ENCODE measurements at places on chromosomes 6 and 20.

GRCh38 chr20:45049438-45049837 is 51.5 kb downstream of the KCNS1 start:
- DNase-seq = no peak

GRCh38 chr20:32580970-32581838 is 3.9 kb downstream of the NOL4L start:
- no peak for DNase-seq

GRCh38 chr6:150099546-150099945 is 30.6 kb upstream of the ULBP3 start:
- no peak for DNase-seq

DNA sequence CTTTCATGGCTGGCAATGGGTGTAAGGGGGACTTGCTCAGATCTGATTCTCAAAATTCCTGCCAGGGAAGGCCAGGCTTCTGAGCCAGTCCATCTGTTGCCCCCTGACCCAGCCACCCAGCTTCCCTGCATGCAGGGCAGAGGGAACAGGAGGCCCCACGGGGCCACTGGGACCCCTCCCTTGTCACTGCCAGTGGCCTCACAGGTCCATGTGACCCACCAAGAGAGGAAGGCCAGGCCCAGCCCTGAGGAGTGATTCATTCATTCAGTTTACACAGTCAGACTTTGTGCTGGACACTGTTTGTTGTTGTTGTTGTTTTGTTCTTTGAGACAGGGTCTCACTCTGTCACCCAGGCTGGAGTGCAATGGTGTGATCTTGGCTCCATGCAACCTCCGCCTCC is 39.5 kb downstream of the UBE2V1 start:
- no peak for DNase-seq

DNA sequence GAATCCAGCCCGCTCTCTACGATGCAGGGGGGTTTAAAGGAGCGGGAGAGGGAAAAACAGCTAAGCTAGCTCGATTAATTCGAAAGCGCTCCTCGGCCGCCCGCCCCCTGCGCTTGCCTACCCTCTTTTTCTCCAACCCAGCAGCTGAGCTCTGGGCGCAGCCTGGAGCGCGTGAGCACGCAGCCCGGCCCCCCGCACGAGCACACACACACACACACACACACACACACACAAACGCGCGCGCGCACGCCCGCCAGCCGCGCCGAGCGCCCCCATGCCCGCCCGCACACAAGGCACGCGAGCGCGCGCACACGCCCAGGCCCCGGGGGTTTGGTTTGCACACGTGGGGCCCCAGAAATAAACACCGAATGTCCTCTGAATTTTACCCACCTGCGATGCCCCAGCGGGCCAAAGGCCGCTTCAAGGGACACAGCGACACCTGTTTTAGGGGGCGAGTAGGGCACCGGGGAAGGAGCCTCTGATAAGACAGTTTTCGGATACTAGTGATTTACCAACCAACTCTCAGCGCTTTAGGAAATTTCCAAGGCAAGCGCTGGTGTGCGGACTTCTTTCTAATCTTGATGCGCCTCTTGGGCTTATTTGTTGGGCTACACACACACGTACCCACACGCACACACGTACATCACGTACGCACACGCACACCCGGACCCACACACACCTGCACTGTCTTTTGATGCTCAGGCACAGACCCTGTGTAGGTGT is 802 bp upstream of the NRN1 start:
- no peak for DNase-seq

DNA sequence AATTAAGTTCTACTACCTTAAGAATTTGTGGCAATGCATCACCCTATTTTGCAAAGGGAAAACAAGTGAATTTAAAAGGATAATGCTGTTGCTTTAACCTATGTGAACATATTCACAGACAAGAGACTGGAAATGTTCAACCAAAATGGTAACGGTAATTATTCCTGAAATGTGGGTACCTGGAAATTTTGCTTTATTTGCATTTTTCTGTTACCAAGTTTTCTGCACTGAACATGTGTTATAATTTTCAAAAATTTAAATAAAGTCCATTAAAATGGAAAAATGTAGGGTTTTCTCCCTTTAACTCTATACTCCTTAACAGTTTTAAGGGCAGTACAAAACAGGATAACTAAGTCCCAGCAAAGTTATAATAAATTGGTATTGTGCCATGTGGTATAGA is 66.4 kb downstream of the EPB41L2 start:
- no peak for DNase-seq

GRCh38 chr6:52303178-52303577 is 18.6 kb upstream of the MCM3 start:
- no peak for DNase-seq

GRCh38 chr20:34022839-34023234 is 29.1 kb downstream of the RALY start:
- DNase-seq = no peak

- DNase-seq = no peak
Observed at GRCh38 chr20:12660918-12661317, 347.9 kb upstream of the SPTLC3 start.

DNA sequence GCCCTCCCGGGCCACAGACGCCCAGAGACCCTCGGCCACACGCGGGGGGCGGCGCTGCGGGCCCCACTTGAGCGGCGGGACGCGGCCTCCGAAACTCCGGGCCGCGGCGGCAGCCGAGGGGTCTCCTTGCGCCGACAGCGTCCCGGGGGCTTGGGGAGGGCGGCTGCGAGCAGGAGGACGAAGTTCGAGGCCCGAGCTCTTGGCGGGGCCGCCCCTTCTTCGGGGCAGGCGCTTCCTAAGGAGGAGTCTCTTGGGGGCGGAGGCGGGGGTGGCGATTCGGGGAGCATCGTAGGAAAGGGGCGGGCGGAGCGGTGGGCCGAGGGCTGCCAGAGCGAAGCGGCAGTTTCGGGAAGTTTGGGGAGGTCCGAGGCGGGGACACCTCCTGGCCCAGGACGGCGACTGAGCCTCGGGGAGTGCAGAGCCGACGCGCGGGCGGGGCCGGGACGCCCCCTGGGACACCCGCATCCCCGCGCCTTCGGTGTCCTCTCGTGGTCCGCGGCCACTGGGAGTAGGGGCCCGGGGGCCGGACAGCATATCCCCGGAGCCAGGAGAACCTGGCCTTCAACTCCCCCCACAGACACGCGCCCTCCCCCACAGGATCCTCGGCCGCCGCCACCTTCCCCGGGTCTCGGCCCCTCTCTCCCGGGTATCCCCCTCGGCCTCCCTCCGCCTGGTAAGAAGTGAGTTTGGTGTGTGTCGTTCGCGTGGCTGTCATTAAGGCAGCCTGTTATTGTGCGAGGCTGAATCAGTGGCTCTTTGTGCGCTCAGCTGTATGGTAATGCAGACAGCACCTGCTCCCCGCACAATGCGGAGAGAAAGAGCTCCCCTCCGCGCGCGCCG is 613 bp upstream of the DLL1 start:
- DNase-seq = peak; percentile 62

DNA sequence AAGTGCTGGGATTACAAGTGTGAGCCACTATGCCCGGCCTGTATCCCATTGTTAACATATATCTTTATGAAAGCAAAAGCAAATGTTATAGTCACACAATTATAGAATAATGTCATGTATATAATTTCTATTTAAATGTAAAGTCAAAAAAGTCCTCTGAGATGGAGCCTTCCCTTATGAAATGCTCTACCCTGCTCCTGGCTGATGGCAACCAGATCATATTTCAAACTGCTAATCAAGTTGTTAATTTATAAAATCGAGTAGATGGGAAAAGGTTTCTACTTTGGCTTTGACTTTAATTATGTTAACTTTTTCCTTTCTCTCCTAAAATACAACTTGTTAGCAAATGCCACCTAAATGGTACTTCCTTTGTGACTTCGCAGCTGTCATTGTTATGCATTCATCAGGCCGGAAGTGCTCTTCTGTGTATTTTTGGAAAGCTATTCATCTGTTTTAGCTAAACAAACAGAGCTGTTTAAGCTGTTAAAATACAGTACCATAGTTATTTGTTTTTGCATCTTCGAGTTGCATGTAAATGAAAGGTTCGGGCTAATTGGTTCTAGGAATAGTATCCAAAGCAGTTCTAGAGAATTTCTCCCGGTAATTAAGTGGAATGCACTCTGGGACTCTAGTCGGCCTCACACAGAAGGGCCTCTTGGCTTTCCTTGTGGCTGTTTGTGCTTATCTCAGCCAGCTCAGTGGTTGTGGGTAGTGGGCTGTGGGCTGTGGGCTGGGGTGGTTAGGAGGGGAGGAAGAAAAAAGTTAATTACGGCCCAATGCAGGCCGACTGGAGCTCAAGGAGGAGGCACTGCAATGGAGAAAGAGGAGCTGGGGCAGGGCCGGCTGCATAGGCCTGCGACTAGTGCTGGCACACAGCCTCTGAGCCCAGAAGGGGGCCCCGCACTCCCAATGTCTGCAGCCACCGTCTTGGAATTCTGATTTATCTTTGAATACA is 34.8 kb downstream of the SLC35D3 start:
- DNase-seq = peak; percentile 76

DNA sequence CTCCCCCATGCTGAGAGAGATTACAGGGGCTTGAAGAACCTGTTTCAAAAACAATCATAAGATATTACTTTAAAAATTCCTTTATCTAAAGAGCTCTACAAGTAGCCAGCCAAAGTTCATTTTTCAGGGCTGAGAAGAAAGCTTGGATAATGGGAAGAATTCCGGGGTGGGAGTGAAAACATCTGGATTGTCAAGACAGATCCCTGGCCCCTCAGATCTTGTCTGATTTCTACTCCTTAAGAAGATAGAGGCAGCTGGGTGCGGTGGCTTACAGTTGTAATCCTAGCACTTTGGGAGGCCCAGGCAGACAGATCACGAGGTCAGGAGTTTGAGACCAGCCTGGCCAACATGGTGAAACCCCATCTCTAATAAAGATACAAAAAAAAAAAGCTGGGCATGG is 24.8 kb downstream of the TRMT6 start:
- DNase-seq = no peak

GRCh38 chr6:37643851-37644672 is 53.6 kb downstream of the MDGA1 start:
- DNase-seq = no peak

- no peak for DNase-seq
Observed at GRCh38 chr20:31695849-31696804, 26.5 kb downstream of the BCL2L1 start.

- DNase-seq = no peak
Observed at GRCh38 chr6:146456886-146457285, 86.7 kb upstream of the RAB32 start.

- no peak for DNase-seq
Observed at GRCh38 chr6:100475554-100476320, 11.0 kb upstream of the SIM1 start.

- no peak for DNase-seq
Observed at GRCh38 chr6:139591075-139591865, 216.8 kb upstream of the CITED2 start.

- DNase-seq = no peak
Observed at GRCh38 chr6:163383912-163384311, 30.6 kb upstream of the QKI start.

DNA sequence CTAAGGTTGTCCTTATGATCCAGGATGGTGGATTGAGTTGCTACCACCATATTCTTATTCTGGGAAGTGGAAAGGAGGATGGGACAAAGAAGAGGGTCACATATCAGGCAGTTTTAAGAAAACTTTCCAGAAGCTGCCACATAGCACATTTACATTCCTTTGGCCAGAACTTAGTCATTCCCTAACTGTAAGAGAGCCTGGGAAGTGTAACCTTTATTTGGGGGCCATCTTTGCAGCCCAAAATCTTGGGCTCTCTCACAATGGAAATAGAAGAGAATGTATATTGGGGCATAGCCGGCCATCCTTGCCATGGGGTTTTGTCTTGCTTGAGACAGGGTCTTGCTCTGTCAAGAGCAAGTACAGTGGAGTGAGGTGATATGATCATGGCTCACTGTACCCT is 8.4 kb downstream of the ZNF341 start:
- no peak for DNase-seq

DNA sequence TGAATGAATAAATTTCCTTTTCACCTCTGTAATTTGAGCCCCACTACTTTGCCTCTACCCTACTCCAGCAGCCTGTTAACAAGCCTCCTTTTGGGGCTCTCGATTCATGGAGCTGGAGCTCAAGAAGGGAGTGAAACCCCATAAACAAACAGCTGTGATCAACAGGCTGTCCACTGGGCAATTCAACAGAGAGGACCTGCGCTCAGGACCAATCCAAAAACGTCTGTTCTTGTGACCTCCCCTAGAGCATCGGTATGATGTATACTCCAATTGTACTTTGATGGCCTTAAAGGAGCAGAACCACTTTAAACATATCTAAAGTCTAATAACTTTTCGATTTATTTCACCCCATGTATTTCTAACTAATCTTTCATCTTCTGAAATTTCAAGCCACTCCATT is 37.4 kb downstream of the HIVEP2 start:
- DNase-seq = no peak

DNA sequence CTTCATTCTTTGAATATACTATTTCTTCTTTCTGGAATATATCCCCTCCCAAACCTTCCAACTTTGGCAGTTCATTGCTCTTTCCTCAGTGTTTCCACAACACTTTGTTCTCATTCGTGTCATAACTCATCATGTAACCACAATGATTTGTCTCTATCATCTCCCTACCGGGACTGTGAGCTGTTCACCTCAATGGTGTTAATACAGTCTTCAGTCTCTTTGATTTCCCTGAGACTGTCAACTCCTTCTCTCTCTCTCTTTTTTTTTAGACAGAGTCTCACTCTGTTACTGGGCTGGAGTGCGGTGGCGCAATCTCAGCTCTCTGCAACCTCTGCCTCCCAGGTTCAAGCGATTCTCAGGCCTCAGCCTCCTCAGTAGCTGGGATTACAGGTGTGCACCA is 2.5 kb upstream of the MMP24 start:
- no peak for DNase-seq

DNA sequence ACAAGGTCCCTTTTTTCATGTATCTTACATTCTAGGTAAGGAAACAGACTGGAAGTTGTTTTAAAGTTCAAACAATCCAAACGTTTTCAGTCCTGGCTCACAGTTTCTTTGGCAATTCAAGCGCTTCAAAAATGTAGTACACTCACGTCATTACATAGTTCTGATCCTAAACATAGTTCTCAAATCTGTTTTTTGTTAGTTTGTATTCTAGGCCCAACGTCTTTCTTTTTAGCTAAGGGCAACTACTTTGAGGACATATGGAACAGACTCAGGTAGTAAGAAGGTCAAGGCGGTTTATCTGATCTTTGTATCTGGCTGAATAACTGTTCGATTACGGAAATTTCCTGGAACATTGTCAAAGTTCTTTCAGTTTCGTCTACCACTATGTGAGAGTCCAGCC is 36.9 kb upstream of the PLCB4 start:
- no peak for DNase-seq

Data from NCI-H1417 treated with DMSO at 0.1 percent for 48 hours (cell line).